ENCODE measurements at places on chromosomes 2 and 18.
A peak's percentile ranks its signal among the peaks of the same experiment; 100 is the strongest.

DNA sequence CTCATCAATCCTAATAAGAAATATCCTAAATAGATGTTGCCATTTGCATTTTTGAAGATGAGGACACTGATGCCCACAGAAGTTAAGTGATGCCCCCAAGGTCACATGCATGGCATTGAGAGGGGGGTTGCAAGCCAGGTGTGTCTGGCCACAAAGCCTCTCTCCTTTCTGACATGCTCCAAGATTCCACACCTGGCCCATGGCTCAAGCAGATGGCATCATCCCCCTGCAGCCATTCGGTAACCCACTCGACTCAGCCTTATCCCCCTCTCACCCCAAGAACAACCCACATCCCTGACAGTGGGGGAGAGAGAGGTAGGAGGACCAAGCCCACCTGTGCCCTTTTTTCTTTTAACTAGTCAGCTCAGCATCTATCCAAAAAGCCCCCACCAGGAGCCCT, 16.5 kb upstream of the TEX51 start:
- DNase-seq, result no peak

GRCh38 chr2:61463769-61464475, 7.0 kb downstream of the USP34 start:
- peak; percentile 18 for DNase-seq

GRCh38 chr2:240301256-240301795, 134.1 kb upstream of the GPC1 start:
- DNase-seq, result no peak

- no peak for DNase-seq
These were observed 48.1 kb downstream of the HPCAL1 start for GRCh38 chr2:10350761-10351160.

- no peak for DNase-seq
These were observed 102.3 kb downstream of the BOD1L2 start for GRCh38 chr18:57249179-57249578.

Measured in M059J (cell line).